Stimulated activated CD4-positive, alpha-beta T cell treated with anti-CD3 and anti-CD28 coated beads, Interleukin-2, amount 100 ng/mL, for 48 hours (primary cell): ENCODE measurements at places on chromosomes 11 and 22.

- DNase-seq = no peak
Measured at GRCh38 chr11:111975076-111975806, 38.1 kb downstream of the DIXDC1 start.

- DNase-seq = no peak
Measured at GRCh38 chr22:47573141-47573540, 810.7 kb downstream of the TBC1D22A start.

DNA sequence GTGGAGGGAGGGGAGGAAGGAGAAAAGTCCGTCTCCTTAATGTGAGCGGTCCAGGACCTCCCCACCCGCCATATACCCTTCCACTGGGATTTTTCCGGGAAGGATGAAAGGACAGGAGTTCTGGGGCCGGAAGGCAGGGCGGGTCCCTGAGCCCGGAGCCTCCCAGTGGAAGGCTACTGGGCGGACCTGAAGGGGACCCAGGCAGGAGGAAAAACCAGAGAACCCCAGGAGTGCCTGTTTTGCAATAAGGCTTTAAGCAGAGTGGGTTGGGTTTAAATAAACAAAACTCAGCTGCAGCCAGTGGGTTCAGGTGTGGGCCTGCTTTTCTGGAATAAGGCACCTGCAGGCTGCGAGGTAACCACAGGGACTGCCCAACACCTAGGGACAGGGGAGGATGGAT is 1.7 kb upstream of the CELSR1 start:
- DNase-seq = no peak

DNA sequence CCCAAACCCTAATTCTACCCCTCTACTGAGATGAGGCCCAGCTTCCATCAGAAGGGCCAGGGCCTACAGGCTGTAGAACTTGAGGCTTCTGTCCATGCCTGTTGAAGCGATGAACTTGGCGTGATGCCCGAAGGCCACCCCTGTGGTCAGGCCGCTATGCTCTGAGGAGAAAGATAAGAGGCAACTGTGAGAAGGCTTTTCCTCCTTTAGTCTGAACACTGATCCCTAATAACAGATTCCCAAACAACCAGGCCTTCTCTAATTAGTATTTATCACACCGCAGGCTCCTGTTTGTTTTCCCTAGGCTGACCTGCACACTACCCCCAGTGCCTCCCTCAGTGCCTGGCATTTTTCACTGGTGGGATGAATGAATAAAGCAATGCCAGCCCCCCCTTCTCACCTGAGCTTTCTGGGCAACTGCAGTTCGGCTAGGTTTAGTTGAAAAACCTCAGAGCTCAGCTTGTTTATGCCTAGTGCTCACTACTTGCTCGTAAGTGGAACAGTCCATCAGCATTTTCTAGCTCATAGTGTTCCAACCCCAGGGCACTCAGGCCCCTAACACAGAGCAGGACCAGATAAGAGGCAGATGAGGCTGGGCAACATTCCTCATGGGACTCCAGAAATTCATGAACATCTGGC is 15.2 kb downstream of the PRPF19 start:
- no peak for DNase-seq

GRCh38 chr22:27752771-27753170 is 48.8 kb downstream of the MN1 start:
- no peak for DNase-seq

GRCh38 chr22:35064664-35065063 is 1.3 kb upstream of the ISX start:
- DNase-seq = no peak

GRCh38 chr11:41849250-41849649 is 389.8 kb upstream of the LRRC4C start:
- no peak for DNase-seq

GRCh38 chr11:58485961-58486360 is 21.9 kb downstream of the OR5B21 start:
- no peak for DNase-seq

GRCh38 chr11:117875382-117876058 is 938 bp downstream of the FXYD6 start:
- DNase-seq = no peak

- DNase-seq = no peak
Measured at GRCh38 chr11:128251140-128251539, 336.2 kb downstream of the ETS1 start.
